ENCODE measurements at places on chromosomes 2 and 18. TPM values are rescaled to one million over a fixed set of nuclear protein-coding genes. Genes with fewer than 3 reads are reported as not detected.

Gene SP140
- polyA plus RNA-seq: 0.53 TPM

Gene MTIF2
- polyA plus RNA-seq: 17.2 TPM

Gene EDAR
- not detected for polyA plus RNA-seq

Gene PIEZO2
- polyA plus RNA-seq: 0.93 TPM

DNA sequence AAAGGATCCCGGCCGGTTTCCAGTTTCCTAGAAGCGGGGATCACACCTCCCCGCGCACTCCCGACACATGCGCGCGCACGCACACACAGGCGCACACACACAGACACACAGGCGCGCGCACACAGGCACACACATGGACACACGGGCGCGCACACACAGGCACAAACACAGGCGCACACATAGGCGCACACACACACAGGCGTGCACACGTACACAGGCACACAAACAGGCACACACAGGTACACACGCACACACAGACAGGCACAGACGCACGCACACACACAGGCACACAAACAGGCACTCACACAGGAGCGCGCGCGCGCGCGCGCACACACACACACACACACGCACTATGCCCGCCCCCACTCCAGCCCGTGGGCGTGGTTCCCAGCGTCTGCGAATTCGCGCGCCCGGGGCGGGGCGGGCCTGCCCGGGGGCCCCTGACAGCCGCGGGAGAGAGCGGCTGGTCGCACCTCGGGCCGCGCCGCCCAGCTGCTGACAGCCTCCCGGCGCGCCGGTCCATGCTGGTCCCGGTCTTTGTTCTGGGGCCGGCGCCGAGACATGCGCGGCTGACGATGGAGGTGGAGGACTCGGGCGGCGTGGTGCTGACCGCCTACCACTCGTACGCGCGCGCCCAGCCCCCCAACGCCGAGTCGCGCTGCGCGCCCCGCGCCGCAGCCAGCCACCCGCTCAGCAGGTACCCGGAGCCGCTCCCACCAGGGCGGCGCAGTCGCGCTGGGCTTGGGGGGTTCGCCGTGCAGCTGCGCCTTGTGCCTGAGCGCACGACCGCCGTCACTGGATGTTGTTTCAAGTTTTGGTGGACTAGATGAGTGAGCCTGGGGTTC is at the start of gene ARHGAP28:
ARHGAP28 (plus strand) TSS at position 470 of the 845 bp plus-strand sequence; CDS start at position 576, 106 bp downstream.
- peak; percentile 65 for DNase-seq

GRCh38 chr18:10726198-10727068 is 200.6 kb downstream of the NAPG start:
- no peak for DNase-seq

- no peak for DNase-seq
These were observed 206.1 kb upstream of the REV1 start for GRCh38 chr2:99695944-99696253.

DNA sequence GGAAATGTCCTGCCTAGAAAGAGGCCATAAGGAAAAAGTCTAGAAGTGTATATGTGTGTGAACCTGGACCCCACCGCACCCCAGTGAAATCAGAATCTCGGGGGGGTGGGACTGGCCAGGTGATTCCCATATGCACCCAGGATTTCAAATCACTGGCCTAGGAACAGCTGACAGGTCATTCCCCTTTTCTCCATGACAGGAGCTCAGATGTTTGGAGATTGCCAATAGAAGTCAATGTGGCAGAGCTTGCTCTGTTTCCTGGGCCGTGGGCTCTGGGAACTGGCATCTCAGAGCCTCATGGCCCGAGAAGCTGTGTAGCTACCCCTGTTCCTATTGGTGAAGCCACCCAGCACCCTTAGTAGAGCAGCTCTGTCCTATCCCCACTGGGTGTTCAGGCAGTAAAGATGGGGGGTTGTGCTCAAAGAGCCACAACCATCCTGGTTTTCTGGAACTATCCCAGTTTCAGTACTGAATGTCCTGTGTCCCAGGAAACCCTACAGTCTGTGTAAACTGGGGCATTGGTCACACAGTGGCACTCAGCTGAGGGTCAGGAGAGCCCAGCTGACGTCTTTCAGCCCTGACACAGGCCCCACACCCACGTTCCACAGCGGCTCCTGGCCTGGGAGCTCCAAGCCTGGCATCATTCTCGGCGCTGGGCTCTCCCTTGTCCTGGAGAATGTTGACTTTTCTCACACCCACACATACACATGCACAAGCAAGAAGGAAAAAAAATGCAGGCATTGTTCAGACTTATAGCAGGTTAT is 18.9 kb downstream of the GNLY start:
- DNase-seq: peak; percentile 87

DNA sequence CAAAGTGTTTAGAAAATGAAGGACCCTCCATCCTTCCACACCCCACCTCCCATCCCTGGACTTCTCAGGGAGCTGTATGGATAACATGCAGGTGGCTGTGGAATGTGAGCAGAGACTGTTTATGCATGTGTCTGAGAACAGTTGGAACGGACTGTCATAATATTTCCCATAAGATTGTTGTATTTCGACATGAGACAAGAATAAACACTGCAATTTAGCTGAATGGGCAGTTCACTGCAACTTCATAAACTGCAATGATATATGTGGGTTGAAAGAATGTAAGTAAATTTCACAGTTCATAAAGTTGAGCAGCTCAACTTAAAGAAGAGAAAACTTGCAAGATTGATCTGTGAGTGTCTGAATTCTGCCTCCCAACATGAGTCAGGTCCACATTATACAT is 74.6 kb downstream of the MEP1B start:
- DNase-seq: no peak

DNA sequence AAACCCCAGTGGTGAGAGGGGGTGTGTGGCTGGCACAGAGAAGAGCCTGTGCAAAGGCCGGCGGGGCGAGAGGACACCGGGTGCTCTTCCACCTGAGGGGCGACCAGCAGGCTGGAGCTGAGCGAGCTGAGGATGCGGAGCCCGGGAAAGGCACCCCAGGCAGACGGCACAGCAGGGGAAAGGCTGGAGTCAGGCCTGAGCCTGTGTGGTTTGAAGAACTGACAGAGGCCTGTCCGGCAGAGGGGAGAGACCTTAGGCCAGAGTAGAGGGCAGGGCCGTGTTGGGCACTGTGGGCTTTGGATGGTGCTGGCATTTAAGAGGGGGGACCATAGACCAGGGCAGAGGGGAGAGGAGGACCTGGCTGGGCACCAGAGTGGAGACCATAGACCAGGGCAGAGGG is 149.8 kb downstream of the RTP5 start:
- no peak for DNase-seq

DNA sequence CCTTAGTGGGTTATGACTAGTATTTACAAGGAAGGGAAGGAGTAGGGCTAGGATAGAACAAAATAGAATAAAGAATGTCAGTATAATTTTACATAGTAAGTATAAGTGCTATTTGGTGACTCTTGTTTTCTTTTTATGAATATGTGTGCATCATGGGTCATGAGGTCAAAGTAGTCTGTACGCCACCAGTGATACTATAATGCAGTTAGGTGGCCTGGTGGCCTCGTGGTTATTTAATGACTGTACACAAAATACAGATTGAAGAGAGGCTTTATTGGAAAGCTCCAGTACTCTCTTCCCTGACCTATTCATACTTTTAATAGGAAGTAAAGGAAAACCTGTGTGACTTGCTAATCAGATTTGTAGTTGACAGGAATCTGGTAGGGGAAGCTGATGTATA is 27.3 kb downstream of the CAB39 start:
- no peak for DNase-seq

DNA sequence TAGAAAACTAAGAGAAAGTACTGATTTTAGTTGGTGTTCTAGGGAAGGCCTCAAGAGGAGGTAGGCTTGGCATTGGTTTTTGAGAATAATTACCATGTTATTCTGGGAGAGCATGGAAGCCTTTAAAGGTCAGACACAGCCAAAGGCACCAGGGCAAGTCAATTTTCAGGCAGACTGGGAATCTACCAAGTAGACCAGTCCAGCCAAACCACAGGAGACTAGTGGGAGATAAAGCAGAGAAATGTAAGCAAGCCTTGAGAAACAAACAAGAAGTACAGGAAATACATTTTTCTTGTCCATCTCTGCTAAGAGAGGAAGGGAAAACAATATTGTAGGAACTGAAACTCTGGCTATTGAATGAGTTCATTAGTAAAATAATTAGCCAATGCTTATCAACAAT is 5.5 kb upstream of the CCDC68 start:
- no peak for DNase-seq

Measured in GM23248 (cell line).